Fibroblast of skin of left biceps (primary cell): ENCODE measurements at places on chromosomes 16 and 17.

- no peak for DNase-seq
Observed at GRCh38 chr17:8163978-8164814, 1.4 kb upstream of the VAMP2 start.

- no peak for DNase-seq
Observed at GRCh38 chr17:3697103-3697476, 1.1 kb upstream of the P2RX5 start.

GRCh38 chr17:47177261-47177660, 11.8 kb downstream of the CDC27 start:
- DNase-seq: no peak

GRCh38 chr17:42431758-42432161, 8.7 kb upstream of the CAVIN1 start:
- DNase-seq: no peak

DNA sequence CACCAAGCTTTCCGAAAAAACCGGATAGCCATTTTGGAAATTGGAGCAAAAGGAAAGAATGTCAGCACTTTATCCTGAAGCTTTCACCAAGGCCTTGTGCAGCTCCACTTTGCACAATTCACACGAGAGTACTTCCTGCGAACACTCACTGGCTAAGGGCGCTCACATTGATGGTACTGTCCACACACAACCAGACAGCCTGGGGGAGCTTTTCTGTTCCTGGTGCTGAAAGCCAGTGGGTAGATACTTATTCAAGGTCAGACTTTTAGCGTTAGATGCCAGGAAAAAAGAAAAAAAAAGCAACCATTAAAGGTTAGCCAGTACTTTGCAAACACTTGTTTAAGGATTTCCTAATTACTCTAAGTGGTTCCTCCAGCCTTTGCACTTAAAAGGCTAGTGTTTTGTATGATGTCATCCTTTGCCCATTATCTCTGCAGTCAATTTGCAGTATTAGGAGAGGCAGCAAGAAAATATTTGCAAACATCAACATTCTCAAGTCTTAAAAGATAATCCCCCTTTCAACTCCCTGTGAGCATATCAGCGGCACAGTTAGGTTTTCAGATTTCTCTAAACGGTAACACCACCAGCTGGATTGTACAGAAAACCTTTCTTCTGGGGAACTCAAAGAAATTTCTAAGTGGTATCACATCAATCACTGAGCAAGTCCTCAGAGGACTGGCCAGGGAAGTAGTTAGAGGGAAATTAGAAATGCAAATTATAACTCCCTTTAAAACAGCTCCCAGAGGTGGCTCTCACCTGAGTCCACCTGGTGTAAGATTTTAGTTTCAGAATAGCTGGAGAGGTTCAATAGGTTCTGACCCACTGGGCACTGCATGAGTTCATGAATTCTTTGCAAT, 243.4 kb upstream of the IRX5 start:
- DNase-seq: no peak

DNA sequence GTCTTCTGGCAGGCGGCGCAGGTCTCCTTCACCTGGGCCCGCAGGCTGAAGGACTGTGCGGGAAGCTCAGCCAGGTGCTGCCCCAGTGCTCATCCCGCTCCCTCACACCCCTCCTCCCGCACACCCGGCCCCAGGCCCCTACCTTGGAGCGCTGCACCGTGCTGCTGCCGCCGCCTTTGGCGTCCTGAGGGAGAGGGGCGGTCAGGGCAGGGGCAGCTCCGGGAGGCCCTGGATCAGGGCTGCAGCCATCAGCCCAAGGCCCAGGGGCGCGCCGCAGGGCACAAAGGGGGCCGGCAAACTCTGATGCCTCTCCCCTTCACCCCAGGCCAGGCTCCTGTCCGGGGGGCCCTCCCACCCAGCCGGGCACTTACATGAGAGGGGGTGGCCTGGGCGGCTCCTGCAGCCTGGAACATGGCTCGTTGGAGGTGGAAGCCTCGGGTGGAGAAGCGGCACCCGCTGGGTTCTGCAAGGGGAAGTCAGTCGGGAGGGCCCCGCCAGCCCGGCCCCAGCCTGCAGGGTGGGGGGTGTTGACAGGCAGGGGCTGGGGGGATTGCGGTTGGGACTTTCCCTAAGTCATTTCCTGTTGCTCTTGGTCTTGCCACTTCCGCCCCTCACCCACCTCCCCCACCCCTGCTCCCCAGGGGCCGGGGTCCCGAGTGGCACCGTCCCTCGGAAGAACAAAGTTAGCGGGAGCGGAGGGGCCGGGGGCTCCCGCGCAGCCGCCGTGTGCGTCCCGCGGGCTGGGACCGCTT, 863 bp downstream of the LIMD2 start:
- DNase-seq: no peak

- no peak for DNase-seq
Observed at GRCh38 chr16:10660950-10661635, 33.6 kb downstream of the TEKT5 start.

GRCh38 chr17:17510456-17511292, 14.5 kb upstream of the RASD1 start:
- DNase-seq: no peak

- DNase-seq: no peak
Observed at GRCh38 chr17:14209215-14209614, 27.4 kb downstream of the CDRT15 start.

GRCh38 chr17:38532451-38532850, 73.3 kb downstream of the SRCIN1 start:
- DNase-seq: no peak

DNA sequence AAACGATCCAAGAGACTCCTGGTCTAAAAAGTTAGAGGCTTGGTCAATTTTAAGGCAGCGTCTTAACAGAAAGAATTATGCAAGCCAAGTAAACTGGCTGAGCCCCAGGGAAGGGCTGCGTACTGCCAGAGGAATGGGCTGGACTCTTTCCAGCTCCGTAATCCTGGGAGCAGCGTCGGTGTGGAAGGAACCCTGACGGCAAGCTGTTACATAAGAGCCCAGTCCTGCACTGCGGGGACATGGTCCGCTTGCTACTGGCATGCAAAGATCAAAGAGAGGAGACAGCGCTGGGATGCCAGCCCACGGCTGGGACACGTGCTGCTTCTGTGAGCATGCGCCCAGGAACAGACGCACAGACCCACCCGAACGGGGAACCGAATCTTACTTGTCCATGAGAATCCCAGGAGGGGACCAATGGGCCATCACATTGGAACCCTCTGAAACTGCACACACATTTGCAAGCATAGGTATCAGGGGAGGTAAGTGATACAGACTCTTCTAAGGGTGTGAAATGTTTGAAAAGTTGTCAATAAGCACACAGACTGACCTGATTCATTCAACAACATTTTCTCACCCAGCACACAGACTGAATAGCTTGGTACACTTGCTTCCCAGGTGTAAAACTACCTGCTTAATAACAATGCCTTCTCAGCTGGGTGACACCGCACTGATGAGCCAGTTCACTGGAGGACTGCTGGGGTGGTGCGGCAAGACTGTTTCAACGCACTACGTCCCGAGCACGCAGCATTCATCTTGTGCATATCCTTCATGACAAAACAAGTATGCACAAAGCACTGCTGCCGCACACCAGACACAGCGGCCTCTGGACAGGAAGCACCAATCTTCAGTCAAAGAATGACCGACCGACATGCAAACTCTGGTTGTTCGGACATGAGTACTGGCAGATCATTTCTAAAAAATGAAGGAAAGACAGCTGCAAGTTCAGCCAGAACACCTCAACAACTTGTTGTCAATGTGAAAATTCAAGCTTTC, 94.9 kb downstream of the ANKRD11 start:
- DNase-seq: peak; percentile 90

DNA sequence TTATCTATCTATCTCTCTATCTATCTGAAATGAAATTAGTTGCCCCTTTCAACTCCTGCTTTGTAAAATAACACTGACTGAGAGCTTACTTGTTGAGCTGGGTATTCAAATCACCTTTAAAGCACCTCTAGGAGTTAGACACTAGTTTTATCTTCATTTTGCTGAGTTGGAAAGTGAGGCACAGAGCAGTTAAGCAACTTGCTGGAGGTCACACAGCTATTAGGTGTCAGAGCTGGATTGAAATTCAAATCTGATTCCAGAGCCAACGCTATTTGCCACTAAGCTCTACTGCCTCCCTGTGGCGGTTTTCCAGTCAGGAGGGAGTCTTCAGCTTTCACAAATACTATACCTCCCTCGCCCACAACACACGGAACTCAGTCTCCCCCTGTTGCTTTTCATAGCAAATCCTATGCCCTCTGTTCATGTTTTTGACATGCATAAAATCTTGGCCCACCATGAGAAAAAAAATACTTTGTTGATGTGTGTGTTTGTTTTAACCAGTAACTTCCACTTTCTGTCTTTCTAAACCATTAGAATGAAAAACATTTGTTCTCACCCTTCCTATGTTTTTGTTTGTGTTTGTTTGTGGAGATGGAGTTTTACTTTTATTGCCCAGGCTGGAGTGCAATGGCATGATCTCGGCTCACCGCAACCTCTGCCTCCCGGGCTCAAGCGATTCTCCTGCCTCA, 74.8 kb upstream of the SMURF2 start:
- no peak for DNase-seq

- no peak for DNase-seq
Observed at GRCh38 chr17:36611345-36612072, 10.1 kb downstream of the MRM1 start.

DNA sequence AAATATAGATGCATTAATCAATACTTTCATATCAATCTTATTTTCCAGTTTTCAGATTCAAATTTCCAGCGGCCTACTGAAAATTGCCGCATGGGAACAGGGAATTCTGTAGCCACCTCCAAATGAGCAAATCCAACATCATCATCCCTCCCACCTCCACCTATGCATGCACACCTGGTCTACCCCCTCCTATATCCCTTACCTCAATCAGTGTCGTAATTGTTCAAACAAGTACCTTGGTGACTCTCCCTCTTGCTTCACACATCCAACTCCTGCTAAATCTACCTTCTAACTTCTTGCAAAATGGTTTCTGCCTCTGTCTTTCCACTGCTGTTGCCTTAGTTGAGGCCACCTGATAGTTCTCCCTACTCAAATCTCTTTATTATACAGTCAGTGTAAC, 160.1 kb downstream of the SOX9 start:
- no peak for DNase-seq

DNA sequence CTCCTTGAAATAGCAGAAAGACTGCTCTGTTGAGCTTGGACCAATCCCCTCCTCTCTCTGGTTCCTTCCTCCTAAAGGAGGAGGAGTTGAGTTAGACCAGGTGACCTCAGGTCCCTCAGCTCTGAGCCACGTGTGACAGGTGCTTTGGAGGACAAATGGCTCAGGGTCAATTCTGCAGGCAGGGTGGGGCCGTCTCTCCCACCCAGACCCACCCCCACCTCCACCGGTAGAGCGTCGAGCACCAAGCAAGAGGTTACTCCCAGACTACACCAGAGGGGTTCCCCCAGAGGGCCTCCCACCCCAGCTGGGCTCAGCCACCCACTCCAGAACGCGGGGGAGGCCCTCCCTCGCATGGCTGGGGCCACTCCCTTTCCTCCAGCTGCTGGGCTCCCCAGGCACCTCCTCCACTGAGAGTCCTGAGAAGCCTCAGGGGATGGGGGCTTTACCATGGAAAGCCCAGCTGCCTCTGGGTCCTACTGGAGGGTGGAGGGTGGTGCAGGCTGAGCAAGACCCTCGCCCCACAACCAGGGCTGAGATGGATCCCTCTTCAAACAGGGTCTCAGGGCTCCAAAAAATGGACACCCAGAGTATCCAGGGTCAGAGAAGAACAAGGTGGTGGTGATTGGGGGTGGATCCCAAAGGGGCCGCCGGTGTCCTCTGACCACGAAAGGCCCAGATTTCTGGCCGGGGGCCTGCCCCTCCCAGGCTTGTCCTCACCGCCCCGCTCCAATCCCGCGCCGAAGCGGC, 7.6 kb downstream of the MYO1C start:
- DNase-seq: no peak

GRCh38 chr16:87897521-87898505, 28.5 kb upstream of the SLC7A5 start:
- no peak for DNase-seq

GRCh38 chr16:8686031-8686621, 11.7 kb downstream of the ABAT start:
- no peak for DNase-seq

GRCh38 chr16:67194260-67194659, 2.3 kb downstream of the E2F4 start:
- DNase-seq: no peak

- no peak for DNase-seq
Observed at GRCh38 chr17:15398291-15398690, 56.9 kb upstream of the TEKT3 start.

GRCh38 chr17:59827721-59828477, 64.8 kb downstream of the TUBD1 start:
- DNase-seq: no peak

GRCh38 chr17:81333616-81334368, 38.7 kb upstream of the SLC38A10 start:
- DNase-seq: no peak

DNA sequence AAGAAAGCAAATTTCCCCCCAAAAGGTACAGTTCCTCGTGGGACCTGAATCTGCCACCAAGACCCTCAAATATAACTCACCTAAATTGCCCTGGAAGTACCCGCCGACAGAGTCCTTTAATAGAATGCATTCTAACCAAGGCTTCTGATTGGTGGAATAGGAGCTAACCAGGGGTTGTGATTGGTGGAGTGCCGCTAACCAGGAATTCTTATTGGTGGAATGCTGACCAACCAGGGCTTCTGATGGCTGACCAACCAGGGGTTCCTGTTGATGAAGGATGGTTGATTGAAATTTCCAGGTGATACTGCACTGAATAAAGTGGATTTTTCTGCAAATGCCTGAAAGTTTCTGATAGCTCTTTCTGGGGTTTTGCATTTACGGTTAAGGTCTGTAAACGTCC, 6.5 kb downstream of the TFAP4 start:
- no peak for DNase-seq

DNA sequence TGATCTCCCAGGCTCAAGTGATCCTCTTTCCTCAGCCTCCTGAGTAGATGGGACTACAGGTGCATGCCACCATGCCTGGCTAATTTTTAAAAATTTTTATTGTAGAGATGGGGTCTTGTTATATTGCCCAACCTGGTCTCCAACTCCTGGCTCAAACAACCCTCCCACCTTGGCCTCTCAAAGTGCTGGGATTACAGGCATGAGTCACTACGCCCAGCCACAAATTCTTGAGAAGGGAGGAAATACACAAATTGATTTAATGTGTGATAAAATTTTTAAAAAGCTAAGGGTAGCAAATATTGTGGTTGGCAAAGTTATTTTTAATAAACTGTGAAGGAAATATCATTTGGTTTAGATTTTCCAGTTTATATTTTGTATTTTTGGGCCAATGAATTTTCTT, 9.6 kb downstream of the ITGAD start:
- no peak for DNase-seq

GRCh38 chr16:66911801-66912200, 6.9 kb downstream of the CDH16 start:
- DNase-seq: no peak

DNA sequence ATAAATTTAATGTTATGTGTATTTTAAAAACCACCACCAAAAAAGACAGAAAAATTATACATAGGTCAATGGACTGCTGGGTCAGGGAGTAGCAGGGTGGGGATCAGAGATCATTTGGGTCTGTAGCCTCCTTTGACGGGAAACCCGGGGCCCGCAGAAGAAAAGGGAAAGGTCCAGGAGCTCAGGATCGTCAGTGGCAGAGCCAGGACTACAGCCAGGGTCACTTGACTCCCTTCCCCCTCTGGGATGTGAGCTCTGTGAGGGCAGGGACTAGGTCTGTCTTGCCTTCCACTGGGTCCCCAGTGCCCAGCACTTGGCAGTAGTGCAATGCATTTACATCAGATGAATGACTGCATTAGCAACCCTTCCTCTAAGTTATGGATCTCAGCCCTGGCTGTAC, 62.1 kb downstream of the TOM1L2 start:
- no peak for DNase-seq

- no peak for DNase-seq
Observed at GRCh38 chr17:31918701-31919128, 17.2 kb upstream of the UTP6 start.
